A549 treated with Mapracorat at 1 μM for 4 hours (cell line): ENCODE measurements at places on chromosomes 11 and 22. TPM values are rescaled to one million over a fixed set of nuclear protein-coding genes. Genes with fewer than 3 reads are reported as not detected.

The MPPED2 gene
- total RNA-seq = not detected in 5 replicates

The GRK3 gene
- 2.8 to 3.7 TPM (median 3.2 TPM) in 5 replicates for total RNA-seq

The CARD16 gene
- total RNA-seq = not detected in 5 replicates

The RIMBP3B gene
- 0.26 to 0.71 TPM (median 0.35 TPM) in 5 replicates for total RNA-seq

The ADSL gene
- 91.3 to 98.4 TPM (median 92.6 TPM) in 5 replicates for total RNA-seq

The CHKB gene
- 15.1 to 24.1 TPM (median 18.2 TPM) in 5 replicates for total RNA-seq

The TMEM25 gene
- 0.09 to 0.56 TPM (median 0.38 TPM) in 5 replicates for total RNA-seq

The KRTAP5-8 gene
- not detected in 5 replicates for total RNA-seq

The ASCL2 gene
- total RNA-seq = 0.09 TPM in 1 of 5 replicates, not detected in the others

The PICALM gene
- total RNA-seq = 67.0 to 86.9 TPM (median 79.9 TPM) in 5 replicates

The IGSF9B gene
- total RNA-seq = 0.67 to 3.0 TPM (median 2.1 TPM) in 5 replicates

The GAS2 gene
- total RNA-seq = 0.81 to 1.3 TPM (median 1.1 TPM) in 5 replicates

The VPS26B gene
- 19.0 to 22.4 TPM (median 20.6 TPM) in 5 replicates for total RNA-seq

The HPX gene
- 0.27 to 0.75 TPM (median 0.59 TPM) in 5 replicates for total RNA-seq

The VPREB1 gene
- total RNA-seq = not detected in 5 replicates

The RAC2 gene
- 0.20 to 0.29 TPM (median 0.28 TPM) in 3 of 5 replicates, not detected in the others for total RNA-seq

The ANO3 gene
- 0.04 to 0.10 TPM in 2 of 5 replicates, not detected in the others for total RNA-seq

The CST6 gene
- total RNA-seq = not detected in 5 replicates

The WT1 gene
- 5.0 to 5.8 TPM (median 5.3 TPM) in 5 replicates for total RNA-seq

The CHST1 gene
- total RNA-seq = 1.3 to 2.0 TPM (median 1.8 TPM) in 5 replicates

The ADM2 gene
- total RNA-seq = 0.44 to 0.68 TPM (median 0.51 TPM) in 5 replicates

The OR4A16 gene
- not detected in 5 replicates for total RNA-seq

The P2RY2 gene
- total RNA-seq = 8.6 to 13.0 TPM (median 11.6 TPM) in 5 replicates

The LIF gene
- total RNA-seq = 20.1 to 35.3 TPM (median 30.0 TPM) in 5 replicates

The EIF3L gene
- total RNA-seq = 264 to 287 TPM (median 275 TPM) in 5 replicates

The MMP10 gene
- 0.60 to 1.1 TPM (median 0.91 TPM) in 5 replicates for total RNA-seq

The OR51G1 gene
- not detected in 5 replicates for total RNA-seq

The OR10D3 gene
- not detected in 5 replicates for total RNA-seq

The RAG2 gene
- not detected in 5 replicates for total RNA-seq

The TRIM64 gene
- total RNA-seq = not detected in 5 replicates

The KRTAP5-10 gene
- total RNA-seq = not detected in 5 replicates

The GUCY1A2 gene
- 0.04 to 0.08 TPM (median 0.06 TPM) in 5 replicates for total RNA-seq

The RASL10A gene
- total RNA-seq = 0.34 to 0.87 TPM (median 0.54 TPM) in 4 of 5 replicates, not detected in the other
